Lower lobe of right lung (tissue), 2 donors: ENCODE measurements at places on chromosomes 12 and 14. TPM values are rescaled to one million over a fixed set of nuclear protein-coding genes. Genes with fewer than 3 reads are reported as not detected.

The ACACB gene
- 42.5 TPM for total RNA-seq

The ASIC1 gene
- total RNA-seq: 1.6 TPM

DNA sequence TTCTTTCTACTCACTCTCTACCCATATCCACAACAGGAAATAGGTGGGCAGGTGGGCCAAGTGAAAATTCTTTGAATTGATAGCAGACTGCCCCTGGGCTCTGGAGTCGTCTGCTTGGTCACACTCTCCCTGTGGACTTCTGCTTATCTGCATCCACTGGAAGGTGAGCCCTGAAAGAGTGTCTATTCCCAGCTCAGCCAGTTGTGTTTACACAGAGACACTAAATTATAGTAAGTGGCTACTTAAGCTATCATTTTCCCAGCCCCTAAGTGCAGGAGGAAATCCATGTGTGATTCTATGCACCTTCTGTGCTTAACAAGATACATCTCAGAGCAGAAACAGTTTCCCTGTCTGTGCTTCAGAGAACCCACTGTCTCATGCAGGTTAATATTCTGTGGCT is 338.4 kb downstream of the FUT8 start:
- H3K4me1 ChIP-seq: no peaks in the 10 kb centered on the region
- H3K27me3 ChIP-seq: no peaks in the 10 kb centered on the region
- no peak overlapping the region for H3K27ac ChIP-seq
- no peak for DNase-seq

The PTPRB gene
- 91.4 TPM for total RNA-seq

DNA sequence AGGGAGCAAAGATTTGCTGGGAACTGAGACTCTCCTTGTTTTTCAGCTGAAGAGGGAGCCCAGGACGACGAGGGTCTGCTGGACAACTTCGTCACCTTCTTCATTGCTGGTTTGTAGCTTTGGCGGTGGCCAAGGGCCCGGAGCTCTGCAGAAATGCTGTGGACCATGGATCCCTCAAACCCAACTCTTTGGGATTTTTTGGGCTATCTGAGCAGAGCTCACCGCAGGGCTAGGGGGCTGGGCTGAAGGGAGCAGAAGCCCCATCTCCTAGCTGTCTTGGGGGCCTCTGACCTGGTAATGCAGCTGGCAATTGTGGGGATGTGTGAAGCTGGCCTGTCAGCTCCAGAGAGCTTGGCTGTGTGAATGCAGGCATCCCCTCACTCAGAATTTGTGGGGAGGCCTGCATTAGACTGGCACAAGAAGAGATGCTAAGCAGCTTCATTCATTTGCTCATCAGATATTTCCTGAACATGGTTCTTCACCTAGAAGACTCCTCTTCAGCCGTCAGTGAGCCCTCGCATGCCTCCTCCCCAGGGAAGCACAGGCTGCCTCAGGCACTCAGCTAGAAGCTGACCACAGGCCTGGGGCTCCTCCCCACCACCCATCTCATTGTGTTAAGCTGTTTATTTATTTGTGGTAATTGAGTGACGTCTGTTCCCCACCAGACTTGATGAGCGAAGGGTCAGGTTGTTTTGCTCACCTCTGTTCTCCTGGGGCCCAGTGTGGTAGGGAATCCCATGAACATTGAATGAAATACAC is 32.2 kb downstream of the CYP46A1 start:
- H3K36me3 ChIP-seq: no peaks in the 10 kb centered on the region
- no peak overlapping the region for H3K27ac ChIP-seq
- DNase-seq: no peak
- H3K4me3 ChIP-seq: no peak overlapping the region
